ENCODE measurements at places on chromosomes 5 and 9.

DNA sequence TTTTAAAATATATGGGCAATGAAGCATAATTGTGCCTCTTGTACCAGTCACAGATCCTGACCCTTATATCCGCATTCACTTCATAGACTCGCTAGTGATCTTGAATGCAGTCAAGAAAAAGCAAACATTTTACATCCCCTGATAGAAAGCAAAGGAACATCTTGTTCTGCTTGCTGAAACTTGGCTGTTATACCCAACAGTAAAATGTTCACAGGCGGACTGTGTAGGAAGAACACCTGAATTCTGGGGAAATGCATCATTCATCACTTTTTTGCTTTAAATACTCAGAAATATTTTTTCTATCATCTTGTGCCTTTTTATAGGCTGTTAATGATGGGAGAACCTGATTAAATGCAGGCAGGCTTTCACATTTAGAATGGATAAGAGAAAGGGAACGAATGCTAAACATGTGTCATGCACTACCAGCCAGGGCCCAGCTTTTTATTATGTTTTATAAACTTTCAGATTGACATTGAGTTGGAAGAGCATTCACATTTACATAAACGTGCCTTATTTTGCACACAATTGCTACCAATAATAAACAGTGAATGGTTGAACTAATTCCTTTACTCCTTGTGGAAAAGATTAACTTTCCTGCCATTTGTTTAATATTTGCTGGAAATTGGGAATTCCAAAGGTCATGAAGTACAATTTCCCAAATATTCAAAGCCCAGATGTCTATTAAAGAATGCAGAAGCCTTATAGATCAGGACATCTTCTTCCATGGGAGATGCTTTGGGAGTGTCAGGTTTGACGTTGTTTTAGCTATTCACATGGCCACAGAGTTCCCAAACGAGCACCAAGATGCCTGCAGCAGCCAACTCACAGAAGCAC lies 756.2 kb downstream of the TLE1 start:
- DNase-seq = no peak

- DNase-seq = no peak
Measured at GRCh38 chr5:180670157-180670556, 20.8 kb upstream of the FLT4 start.

GRCh38 chr5:109413458-109413857 lies 3.7 kb upstream of the PJA2 start:
- DNase-seq = no peak

GRCh38 chr5:36301858-36302603 lies at the start of gene RANBP3L:
RANBP3L (minus strand) TSS chr5:36301902; CDS start chr5:36301416, 486 bp downstream.
- peak; percentile 36 for DNase-seq

GRCh38 chr9:127347831-127348776 lies 48.9 kb upstream of the SLC2A8 start:
- DNase-seq = no peak

DNA sequence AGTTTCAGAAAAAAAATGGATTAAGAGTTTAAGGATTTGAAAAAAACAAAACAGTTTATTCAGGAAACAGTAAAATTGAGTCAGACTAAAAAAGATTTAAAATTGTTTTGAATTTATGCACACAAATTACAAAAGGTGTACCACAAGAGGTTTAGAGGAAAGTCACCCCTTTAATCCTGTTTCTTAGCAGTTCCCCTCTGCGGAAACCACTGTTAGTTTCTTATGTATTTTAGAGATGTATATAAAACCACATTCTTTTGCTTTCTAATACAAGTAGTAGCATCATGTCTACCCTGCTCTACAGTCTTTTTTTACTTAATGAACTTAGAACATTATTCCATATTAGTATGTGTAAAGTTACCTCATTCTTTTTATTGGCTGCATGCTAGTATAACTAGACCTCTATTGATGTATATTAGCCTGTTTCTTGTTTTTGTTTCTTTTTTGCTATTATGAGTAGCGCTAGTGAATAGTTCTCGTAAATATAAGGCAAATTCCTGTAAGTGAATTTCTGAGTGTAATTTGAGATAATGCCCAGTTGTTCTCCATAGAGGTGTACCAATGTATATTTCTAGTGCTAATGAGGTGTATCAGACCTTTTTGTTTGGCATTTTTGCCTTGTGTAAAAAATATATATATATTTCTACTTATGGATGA lies 20.0 kb downstream of the GPBP1 start:
- DNase-seq = no peak

DNA sequence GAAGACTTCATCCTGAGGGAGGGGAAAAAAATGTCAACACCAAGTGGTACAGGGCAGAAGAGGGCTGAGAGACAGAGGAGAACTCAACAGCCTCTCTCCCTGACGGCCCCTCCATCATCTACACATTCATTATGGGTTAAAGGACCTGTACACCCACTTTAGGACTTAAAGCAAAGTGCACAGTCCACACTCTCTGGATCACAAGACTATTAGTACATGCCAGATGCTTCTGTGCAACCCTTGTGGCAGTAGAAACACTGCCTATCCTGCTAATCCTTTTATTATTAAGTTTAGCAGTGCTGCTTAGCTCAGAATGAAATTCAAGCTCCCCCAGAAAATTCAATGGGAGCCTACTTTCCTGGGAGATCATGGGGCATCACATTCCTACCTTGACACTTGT lies 1.9 kb downstream of the FRMD3 start:
- no peak for DNase-seq

GRCh38 chr9:129009584-129010141 lies 18.5 kb downstream of the SH3GLB2 start:
- DNase-seq = no peak

DNA sequence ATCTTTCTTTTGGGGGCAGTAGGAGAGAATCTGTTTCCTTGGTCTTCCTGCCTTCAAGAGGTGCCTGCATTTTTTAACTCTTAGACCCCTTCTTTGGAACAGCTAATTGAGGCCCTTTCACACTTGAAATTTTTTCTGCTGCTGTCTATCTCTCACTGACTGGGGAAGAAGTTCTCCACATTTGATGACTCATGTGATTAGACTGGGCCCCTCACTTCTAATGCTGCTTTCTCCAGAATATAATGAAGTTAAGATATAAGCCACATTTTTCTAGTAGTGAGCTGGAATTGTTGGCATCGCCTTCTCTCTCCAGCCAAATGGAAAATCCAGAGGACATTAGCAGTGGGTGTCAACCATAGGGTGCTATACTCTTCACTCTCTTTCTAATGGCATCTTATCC lies 12.4 kb downstream of the ZNF474 start:
- DNase-seq = no peak

DNA sequence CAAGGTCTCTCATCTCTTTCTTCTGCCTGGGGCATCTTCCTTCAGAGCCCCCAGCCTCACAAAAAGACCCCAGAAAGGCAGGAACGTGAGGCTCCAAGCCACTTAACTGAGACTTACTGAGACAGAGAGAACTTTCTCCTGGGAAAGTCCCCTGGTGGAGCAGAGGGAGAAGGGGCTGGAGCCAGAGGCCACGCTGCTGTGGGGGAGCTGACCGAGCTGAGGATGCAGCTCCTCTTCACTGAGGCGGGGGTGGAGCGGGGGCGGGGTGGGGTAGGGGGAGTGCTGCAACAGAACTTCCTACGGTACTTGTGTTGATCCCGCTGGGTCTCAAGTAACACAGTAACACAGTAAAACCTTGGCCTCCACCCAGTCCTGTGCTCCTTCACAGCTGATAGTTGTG lies 204.0 kb downstream of the FSTL4 start:
- DNase-seq = no peak

GRCh38 chr9:6598249-6598725 lies 47.2 kb downstream of the GLDC start:
- DNase-seq = no peak

GRCh38 chr5:81517462-81517861 lies 123.5 kb upstream of the ACOT12 start:
- DNase-seq = no peak

DNA sequence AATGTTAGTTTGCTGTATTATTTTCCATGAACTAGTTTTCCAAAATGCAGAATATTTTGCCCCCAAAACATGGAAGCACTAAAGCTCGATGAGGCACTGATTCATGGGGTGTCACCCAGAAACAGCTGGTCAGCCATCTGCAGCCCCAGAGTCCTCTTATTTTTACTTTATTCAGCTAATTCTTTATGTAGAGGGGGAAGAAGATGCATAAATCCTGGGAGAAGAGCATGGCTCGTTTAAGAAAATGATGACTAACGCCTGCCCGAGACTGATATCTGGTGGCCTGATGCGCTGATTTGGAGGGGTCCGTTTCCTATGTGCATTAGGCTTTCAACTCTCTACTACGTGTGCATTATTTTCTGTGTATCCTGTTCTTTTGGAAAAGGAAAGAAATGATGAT lies 390.3 kb upstream of the MEF2C start:
- DNase-seq = no peak
